ENCODE measurements at places on chromosomes 2 and 18.
A peak's percentile ranks its signal among the peaks of the same experiment; 100 is the strongest.

DNA sequence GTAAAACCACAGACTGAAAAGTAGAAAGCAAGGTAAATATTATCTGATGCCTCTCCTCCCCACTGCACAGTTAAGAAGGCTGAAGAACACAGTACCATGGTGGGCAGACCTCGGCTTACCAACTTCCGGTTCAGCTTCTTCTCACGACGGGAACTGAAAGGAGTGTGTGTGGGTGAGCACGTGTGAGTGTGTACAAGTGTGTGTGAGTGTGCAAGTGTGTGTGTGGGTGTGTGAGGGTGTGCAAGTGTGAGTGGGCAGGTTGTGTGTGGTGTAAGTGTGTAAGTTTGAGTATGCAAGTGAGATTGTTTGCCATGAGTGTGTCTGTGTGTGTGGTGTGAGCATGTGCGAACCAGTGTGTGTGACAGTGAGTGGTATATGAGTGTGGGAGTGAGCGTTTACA, 103.5 kb downstream of the ADD2 start:
- no peak for DNase-seq

- DNase-seq, result no peak
Measured at GRCh38 chr2:105470979-105471378, 72.1 kb upstream of the FHL2 start.

DNA sequence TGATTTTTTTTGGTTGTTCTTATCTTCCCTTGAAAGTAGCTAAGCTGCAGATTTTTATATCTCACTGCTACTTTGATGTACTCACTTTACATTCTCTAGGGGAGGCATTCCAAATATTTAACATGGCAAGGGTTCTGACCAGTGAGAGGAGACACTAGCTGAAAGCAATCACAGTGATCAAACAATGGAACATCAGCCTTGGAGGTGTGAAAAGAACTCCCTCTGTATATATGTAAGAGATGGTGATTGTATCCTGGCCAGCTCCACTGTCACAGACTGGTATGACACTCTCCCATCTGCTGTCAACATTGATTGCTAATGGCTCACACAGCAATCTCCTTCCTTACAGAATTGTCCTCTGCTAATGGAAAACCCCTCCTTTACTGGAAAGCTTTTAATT, 291.7 kb upstream of the CDH19 start:
- no peak for DNase-seq

- no peak for DNase-seq
Measured at GRCh38 chr2:26521913-26522180, 43.9 kb upstream of the OTOF start.

- DNase-seq, result no peak
Measured at GRCh38 chr18:61973273-61974115, 80.7 kb upstream of the RNF152 start.

DNA sequence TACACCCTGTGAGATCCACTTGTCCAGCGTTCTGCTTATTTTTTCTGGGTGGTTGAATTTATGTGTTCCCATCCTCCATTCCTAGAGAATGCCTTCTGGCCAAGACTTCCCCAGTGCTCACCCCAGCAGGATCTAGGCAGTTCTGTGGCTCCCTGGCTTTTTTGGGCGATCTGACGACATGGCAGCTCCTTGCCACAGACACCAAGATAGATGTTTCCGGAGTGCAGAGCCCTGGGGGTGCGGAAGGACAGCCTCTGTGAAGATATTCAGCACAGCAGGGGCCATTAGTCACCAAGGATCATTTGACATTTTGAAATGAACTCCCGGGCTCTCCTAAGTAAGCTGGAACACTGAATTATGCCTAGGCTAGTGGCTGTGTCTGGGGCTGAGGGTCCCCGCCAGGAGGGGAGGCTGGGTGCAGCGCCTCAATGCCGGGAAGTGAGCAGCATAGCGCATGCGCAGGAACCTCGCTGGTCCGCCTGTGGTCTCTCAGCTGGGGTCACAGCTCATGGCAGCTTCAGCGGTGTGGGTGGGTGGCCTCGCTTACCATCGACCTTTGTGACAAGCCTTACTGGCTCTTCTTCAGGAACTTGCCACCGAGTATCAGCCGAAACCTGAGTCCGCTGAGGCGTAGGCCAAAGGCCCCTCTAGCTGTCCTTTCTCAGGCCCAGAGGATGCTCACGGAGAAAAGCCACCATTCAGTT, 60.3 kb downstream of the MEX3C start:
- DNase-seq, result no peak

- DNase-seq, result peak; percentile 20
Measured at GRCh38 chr2:71460595-71461303, 7.4 kb downstream of the DYSF start.

GRCh38 chr2:232075080-232075479, 113.6 kb downstream of the DIS3L2 start:
- peak; percentile 81 for DNase-seq

DNA sequence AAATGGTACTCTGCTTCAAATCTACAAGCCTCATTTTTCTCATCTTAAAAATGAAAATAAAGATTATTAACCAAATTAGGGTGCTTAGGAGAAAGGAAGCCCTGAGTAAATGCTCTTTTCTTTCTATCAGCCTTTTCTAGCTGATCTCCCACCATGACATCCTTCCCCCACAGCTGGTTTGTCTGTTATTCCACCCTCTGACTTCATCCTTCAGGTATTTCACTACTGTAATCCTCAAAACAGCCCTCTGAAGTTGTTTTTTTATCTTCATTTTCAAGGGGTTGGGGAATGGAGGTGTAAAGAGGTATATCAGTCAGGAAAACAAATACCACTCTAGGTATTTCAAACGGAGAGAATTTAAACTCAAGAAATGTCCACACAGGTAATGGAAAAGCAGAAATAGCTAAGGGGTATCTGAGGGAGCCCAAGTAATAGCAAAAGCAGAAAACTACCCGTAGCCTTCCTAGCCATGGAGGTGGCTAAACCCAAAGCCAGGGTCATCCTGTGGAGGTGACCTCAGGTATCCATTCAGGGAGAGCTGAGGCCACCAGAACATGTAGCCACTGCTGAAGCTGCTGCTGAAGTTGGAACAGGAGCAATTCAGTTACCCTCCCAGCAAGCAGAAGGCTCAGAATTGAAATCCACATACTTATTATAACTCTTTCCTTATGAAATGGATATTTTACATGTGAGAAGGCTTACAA, 990.9 kb upstream of the ACVR2A start:
- DNase-seq, result peak; percentile 64

GRCh38 chr2:17611036-17611435, 70.5 kb downstream of the VSNL1 start:
- DNase-seq, result no peak

DNA sequence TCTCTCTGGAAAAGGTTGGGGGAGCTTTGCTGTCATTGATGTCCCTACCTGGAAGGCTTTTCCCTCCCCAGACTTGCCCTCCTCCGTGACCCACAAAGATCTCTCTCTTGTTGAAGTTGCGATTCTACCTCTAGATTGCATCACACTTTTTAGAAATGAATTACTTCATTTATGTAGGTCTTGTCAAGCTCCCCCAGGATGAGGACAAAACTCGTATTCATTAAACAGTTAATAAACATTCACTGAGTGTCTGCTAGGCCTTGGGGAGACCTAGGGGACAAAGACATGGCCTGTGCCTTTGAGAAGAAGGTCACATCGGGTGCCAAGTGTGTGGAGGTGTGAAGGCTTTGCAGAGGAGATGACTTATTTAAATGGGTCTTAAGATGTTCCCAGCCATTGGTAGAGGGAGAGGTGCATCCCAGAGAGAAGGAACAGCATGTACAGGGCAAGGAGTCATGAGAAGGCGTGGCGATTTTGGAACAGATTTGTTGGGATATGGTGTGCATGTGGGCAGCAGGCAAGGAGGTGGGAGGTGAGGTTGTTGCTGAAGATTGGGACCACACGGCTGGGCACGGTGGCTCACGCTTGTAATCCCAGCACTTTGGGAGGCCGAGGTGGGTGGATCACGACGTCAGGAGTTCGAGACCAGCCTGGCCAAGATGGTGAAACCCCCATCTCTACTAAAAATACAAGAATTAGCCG, 9.8 kb upstream of the YWHAQ start:
- peak; percentile 80 for DNase-seq

GRCh38 chr18:4450065-4450658, 4.9 kb downstream of the DLGAP1 start:
- no peak for DNase-seq

- no peak for DNase-seq
Measured at GRCh38 chr2:204172145-204172600, 235.6 kb downstream of the ICOS start.

GRCh38 chr2:205169464-205169863, 512.8 kb upstream of the NRP2 start:
- no peak for DNase-seq

DNA sequence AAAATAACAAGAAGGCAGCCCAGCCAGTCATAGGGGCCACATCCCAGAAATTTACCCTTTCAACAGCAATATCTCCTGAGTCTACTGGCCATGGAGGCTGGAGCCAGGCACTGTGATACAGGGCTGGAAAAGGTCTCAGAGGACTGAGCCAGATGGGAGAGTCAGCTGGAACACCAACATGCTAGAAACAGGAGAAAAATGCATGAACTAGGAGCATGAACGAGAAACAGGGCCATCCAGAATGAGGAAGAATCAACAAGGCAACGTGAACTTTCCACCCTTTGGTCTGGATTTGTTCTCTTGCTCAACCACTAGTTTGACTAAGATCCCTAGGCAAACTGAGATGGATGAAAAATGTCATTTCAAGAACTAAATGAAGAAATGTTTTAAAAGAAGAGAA, 13.1 kb downstream of the PID1 start:
- DNase-seq, result no peak

GRCh38 chr18:8980496-8980895, 122.0 kb upstream of the NDUFV2 start:
- DNase-seq, result no peak

DNA sequence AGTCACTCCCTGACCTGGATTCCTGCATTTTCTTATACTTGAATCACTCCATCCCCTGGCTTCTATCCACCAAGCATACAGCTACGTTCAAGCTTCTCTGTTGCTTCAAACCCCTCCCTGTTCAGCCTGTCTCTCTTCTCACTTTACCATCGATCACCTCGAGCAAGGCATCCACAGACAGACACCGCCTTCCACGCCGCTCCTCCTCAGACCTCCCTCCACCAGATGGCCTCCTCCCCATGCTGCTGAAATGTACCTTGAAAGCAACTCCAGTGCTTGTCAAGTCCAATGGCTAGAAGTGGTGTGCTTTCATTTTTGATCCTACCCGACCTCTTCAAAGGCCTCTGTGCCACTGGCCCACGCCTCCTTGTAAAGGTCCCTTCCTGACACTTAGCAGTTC, 131.3 kb upstream of the ACAA2 start:
- peak; percentile 17 for DNase-seq

DNA sequence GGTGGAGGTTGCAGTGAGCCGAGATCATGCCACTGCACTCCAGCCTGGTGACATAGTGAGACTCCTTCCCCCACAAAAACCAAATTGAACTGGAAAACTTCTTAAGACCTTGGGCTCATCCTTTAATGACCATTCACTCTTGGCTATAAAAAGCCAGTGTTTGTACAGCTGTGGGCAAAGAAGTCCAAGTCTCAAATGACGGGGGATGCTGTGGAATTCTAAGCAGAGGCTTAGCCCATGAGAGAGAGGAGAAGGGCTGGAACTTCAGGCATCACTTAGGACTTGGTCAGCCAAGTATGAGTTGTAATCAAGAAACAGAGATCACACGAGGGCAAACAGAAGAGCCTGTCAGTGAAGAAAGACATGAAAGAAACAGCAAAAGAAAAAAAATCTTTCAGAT, 79.3 kb upstream of the POU3F3 start:
- DNase-seq, result no peak

DNA sequence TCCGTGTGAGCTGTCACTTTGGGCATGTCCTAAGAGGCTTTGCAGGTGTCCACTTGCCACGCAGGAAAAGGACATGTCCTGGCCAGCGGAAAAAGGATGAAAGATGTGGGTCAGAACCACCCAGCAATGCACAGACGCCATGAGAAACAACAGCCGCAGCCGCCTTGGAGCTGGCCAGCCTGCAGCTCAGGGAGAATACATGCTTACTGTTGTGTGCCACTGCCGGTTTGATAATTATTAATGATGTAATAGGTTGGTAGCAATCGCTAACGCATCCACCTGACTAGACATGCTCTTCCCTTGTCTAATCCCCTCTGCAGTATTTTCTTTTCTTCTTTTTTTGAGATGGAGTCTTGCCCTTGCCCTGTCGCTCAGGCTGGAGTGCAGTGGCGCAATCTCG, 221.7 kb downstream of the HAUS1 start:
- no peak for DNase-seq

DNA sequence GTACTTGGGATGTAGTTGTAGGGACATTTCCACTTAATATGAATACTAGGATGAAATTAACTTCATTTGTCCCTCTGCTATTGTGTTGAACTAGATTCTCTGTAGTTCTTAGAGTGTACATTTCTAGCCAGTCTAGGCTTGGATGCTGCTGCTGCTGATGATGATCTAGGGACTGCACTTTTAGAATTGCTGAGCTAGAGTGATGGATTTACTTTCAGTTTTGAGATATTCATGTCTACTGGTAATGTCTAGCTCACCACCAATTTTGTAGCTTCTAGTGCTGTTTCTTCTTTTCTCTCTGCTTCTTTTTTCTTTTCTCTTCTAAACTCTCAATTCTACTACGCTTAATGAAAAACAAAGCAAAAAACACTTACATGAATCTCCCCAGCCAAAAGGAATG, 49.4 kb downstream of the MRPS9 start:
- DNase-seq, result no peak

DNA sequence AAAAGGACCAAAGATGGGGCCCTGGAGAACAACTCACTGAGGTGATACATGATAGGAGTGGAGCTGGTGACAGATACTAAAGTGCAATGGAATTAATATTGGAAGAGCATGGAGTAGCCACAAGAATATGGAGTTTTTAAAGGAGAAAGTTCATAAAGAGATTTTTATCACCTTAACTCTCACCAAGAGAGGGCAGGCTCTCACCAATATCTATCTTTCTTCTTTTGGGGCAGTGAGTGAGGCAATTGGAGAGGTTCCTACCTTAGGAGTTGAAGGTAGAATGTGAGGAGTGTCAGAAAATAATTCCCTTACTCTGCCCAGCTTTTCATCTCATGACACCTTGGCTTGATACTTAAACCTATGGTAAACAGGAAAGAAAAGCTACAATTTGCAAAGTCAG, 233.7 kb upstream of the CWC22 start:
- DNase-seq, result peak; percentile 43

DNA sequence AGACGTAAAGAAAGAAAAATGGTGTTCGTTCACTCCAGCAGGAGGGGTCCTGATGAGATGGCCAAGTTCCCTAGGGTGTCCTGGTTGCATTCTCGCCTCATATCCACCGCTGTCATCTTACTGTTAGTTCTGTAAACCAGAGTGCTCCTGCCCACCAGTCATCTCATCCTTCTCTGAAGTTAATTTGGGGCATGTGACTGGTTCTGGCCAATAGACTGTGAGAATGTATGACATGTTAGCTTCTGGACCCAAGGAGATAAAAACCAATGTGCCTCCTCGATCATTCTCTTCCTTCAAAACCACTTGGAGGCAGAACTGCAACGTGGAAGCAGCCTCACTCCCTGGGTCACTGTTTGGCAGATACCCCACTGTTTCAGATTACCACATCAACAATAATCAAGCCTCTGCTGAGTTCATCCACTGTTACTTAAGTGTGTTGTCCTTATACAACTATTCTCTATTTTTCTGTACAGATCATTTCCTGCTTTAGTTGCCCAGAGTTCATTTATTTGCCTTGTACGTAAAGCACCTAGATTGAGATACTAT, 759.1 kb downstream of the TSN start:
- DNase-seq, result peak; percentile 21

Data from fibroblast of mammary gland (primary cell).